ENCODE measurements at places on chromosomes 2 and 18.
A peak's percentile ranks its signal among the peaks of the same experiment; 100 is the strongest.

DNA sequence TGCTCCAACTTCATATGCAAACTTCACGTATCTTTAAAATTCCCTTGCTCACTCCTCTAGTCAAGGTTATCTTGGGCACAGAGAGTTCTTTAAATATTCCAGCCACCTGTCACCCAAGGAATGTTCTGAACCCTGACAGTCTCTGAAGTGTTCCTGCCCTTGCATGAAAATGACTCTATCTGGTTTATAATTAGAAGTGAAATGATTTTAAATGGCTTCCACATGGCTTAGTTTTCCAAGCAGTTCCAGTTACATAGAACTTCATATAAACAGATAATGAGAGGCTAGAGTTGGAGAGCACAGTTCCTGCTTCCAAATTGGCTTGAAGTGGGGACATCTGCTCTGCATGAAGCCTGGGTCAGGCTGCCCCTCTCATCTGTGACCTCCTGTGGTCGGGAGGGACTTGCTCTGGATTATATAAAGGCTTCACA, 81.9 kb downstream of the SLC4A3 start:
- DNase-seq: no peak

- DNase-seq: no peak
These were observed 80.7 kb downstream of the EPAS1 start for GRCh38 chr2:46377666-46378560.

GRCh38 chr2:85255813-85256594, 71.8 kb downstream of the TGOLN2 start:
- DNase-seq: no peak

DNA sequence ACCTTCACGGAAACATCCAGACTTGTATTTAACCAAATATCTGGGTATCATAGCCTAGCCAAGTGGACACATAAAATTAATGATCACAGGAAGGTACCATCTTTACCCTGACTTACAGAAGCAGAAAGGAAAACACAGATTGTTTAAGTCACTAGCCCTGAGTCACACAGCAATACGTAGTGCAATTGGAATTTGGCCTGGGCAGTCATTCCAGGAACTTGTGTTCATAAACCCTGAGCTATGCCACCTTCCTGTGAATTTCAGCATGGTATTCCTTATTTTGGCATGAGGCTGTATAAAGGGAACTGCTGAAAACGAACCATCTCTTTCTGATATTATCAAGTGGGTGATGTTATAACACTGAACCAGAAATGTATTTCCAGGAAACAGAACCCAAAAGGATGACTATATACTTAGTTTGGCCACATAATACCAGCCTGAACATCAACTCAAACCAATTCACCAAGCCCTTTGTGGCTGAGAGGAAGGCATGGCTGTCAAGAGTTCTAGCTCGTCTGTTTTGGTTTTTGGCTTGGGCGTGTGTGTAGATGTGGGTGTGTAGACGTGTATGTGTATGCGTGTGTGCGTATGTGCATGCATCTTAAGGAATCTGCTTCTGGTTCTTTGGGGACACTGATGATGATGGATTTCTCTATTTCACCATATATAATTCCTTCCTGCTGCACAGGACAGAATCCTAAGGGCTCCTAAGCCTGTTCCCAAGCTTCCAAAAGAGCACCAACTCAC, 533.4 kb upstream of the ID2 start:
- DNase-seq: no peak

- no peak for DNase-seq
These were observed 1.8 kb upstream of the KCNE4 start for GRCh38 chr2:223050188-223050587.

DNA sequence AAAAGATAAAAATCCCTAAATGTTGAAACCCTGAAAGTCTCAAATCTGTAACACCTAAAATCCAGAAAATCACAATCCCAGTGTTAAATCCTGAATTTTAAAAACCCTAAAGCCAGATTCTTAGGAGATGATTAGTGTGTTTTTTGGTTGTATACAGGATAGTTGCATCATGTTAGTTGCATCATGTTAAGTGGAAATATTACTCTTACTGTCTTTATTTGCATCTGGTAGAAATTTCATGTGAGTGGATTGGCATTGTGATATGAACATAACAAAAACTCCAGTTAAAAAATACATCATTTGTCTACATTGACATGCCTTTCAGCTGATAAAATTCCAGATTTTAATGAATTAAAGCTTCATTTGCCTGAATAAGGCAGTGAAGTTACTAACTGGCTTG, 683.1 kb upstream of the ACVR2A start:
- DNase-seq: no peak

GRCh38 chr18:25503567-25504081, 151.7 kb upstream of the ZNF521 start:
- DNase-seq: no peak

DNA sequence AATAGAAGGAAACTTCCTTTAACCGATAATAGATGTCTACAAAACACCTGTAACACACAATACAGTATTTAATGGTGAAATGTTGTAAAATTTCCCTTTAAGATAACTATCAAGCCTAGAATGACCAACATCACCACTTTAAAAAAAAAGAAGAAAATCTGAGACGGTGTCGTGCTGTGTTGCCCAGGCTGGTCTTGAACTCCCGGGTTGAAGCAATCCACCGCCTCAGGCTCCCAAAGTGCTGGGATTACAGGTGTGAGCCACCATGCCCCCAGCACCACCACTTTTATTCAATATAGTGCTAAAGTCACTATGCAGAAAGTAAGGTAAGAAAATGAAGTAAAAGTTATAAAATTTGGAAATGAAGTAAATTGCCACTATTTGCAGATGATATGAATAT, 96.9 kb downstream of the MYOM1 start:
- DNase-seq: no peak

GRCh38 chr2:24721470-24721869, 71.7 kb downstream of the PTRHD1 start:
- DNase-seq: no peak

DNA sequence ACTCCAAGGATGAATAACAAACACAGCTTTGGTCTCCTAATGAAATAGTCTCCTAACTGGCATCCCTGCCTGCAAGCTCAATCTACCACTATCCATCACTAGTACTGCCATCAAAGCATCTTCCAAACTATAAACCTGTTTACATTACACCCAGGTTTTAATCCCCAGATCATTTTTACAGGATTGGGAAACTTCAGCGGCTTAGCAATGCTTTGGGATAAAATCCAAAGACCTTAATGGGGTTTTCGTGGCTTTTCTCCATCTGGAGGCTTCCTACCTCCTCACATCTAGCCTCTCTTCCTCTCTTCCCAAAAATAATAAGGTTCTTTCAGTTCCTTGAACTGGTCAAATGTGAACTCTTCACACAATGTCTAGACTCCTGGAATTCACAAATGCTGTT, 92.2 kb upstream of the SETBP1 start:
- DNase-seq: no peak

DNA sequence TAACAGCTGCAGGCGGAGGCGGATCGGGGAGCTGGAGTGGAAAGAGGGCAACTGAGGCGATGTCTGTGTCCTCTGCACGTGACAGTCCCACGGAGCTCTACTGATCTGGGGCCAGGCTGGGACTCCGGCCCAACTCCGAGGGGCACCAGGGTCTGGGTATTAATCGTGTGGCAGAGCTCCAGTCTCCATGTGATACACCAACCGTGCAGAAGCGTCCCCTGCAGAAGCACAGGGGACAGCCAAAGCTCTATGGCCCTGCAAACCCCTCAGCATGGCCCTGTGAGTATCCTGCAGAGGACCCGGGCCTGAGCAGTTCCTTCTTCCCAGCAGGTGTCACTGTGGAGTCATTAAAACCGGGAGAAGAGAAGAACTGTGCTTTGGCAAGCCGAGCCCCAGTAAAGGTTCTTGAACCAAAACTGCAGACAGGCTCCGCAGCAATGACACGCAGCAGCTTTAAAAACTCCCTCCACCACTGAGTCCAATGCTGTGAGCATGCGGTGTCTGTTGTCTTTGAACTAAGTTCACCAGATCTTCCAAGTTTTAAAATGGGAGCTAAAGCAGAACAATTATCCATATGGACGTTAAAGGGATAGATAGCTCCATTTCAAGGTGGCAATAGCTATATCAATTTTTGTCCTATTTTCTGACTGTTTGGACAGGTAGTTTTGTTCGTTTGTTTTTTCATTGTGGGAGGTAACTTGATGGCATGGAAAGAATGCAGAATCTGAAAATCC, 79.4 kb downstream of the TMEM182 start:
- DNase-seq: peak; percentile 43

- no peak for DNase-seq
These were observed 148.7 kb downstream of the CTIF start for GRCh38 chr18:48687346-48688042.

DNA sequence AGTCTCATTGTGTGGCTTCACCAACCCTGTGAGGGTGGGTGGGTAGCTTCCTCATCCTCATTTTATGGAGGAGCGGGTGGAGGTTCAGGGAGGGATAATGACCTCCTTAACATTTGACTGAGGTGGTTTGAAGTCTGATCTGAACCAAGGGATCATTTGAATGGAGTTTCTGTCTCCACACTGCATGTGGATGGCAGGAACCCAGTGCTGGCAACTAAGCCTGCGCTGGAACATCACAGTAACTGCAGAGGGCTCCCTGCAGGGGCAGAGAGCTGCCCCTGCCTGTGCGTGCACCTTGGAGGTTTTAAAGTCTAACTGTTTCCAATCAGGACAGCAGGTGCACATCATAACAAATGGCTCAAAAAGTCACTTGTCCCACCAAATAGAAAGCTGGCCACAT, 3.3 kb downstream of the AGAP1 start:
- DNase-seq: no peak

DNA sequence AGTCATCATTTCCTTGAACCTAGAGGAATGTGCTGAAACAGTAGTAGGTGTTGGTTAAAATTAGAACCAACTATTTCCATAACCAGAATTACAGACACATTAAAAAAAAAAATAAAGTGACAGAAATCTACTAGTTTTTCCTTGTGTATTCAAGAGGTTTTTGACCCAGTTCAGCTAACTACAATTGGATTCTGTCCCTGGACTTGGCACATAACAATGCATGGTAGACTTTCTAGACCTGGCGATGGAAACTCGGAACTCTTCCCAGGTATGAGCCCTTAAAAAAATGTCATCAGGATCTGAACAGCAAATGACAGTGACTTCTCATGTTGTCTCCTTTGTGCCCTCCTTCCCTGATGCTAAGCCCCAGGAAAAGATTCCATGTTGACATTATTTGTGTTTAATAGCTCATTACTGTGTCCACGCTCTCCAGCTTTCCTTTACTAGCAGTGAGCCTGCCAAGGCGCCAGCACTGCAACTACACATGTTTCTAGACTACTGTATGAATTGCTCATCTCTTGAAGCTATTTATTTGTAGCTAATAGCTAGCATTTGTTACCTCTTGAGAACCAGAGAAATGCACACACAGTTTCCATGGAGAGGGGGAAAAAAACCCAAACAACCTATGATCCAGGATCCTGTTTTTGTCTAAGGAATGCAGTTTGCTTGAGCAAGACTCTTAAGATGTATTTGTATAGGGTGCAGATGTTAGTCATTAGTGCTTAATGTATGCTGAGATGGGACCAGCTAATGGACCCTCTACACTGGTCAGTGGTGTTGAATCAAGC, 148.5 kb downstream of the FMNL2 start:
- no peak for DNase-seq

Measured in AML-193 (cell line).